Endodermal cell (in vitro differentiated cells): ENCODE measurements at places on chromosomes 7 and 10. TPM values are rescaled to one million over a fixed set of nuclear protein-coding genes. Genes with fewer than 3 reads are reported as not detected.

The FRMD4A gene
- 13.3 to 22.4 TPM (median 20.1 TPM) in 3 replicates for total RNA-seq

The KIAA1549 gene
- total RNA-seq = 17.3 and 18.7 TPM in 2 replicates

The CADPS2 gene
- 11.7 and 13.1 TPM in 2 replicates for total RNA-seq

The ANKIB1 gene
- total RNA-seq = 55.5 to 62.1 TPM (median 60.7 TPM) in 3 replicates

The CALY gene
- 0.63 to 1.2 TPM (median 0.75 TPM) in 3 replicates for total RNA-seq

The ZNF800 gene
- 13.0 and 13.8 TPM in 2 replicates for total RNA-seq
